Chondrocyte (in vitro differentiated cells): ENCODE measurements at places on chromosomes 2 and 18.

DNA sequence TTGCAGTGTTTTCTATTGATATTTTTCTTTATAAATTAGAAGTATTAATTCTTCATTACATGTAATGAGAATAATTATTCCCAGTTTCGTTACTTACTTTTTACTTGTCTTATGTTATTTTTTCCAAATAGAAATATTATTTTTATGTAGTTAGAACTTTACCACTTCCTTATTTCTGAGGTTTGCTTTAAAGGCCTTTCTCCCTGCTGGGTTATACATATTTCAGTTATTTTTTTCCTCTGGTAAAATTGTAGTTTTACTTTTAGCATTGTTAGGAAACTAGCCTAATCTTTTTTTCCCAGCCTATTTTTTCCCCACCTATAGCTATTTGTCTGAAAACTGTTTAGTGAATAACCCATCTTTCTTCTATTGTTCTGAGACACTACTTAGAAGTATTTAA lies 17.1 kb downstream of the RNF144A start:
- peaks cover 20% of the 10 kb centered on the region for H3K4me1 ChIP-seq
- no peaks in the 10 kb centered on the region for H3K27me3 ChIP-seq
- H3K36me3 ChIP-seq = peaks cover 3% of the 10 kb centered on the region
- no peak overlapping the region for H3K4me3 ChIP-seq
- DNase-seq = no peak
- no peak overlapping the region for H3K27ac ChIP-seq

- no peaks in the 10 kb centered on the region for H3K36me3 ChIP-seq
- H3K27me3 ChIP-seq = no peaks in the 10 kb centered on the region
- H3K4me1 ChIP-seq = no peaks in the 10 kb centered on the region
- no peak for DNase-seq
Measured at GRCh38 chr18:14941792-14942191, 193.8 kb downstream of the ANKRD30B start.

- no peaks in the 10 kb centered on the region for H3K27me3 ChIP-seq
- peaks cover 11% of the 10 kb centered on the region for H3K4me1 ChIP-seq
- H3K27ac ChIP-seq = peak overlapping the region; percentile 37
- no peaks in the 10 kb centered on the region for H3K36me3 ChIP-seq
- H3K4me3 ChIP-seq = no peak overlapping the region
Measured at GRCh38 chr2:143622106-143622505, 492.9 kb downstream of the ARHGAP15 start.

GRCh38 chr2:64975232-64975821 lies 13.9 kb upstream of the SLC1A4 start:
- peak overlapping the region; percentile 84 for H3K27ac ChIP-seq
- H3K27me3 ChIP-seq = no peaks in the 10 kb centered on the region
- no peaks in the 10 kb centered on the region for H3K36me3 ChIP-seq
- peaks cover 61% of the 10 kb centered on the region for H3K4me1 ChIP-seq
- peak overlapping the region; percentile 22 for H3K4me3 ChIP-seq

DNA sequence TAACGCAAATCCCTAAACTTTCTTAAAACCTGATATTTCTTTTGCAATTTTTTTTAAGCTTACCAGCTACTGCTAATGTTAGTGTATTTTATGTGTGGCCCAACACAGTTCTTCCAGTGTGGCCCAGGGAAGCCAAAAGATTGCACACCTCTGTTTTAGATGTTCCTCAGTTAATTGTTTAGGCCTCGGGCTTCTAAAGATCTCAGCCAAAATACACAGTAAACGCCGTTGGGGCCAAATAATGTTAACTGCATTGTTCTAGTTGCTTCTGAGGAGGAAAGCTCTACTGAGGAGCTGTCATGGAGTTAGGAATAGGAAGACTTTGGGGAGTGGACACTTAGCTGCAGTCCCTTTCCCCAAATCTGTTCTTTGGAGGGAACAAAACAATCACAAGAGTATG lies 2.0 kb downstream of the HSPE1 start:
- H3K4me3 ChIP-seq = peak overlapping the region; percentile 14
- H3K27ac ChIP-seq = peak overlapping the region; percentile 24
- H3K36me3 ChIP-seq = peaks cover 5% of the 10 kb centered on the region
- no peak for DNase-seq

- no peaks in the 10 kb centered on the region for H3K27me3 ChIP-seq
- peak overlapping the region; percentile 73 for H3K27ac ChIP-seq
- DNase-seq = no peak
Measured at GRCh38 chr2:200310545-200310971, 4.1 kb downstream of the SPATS2L start.

- H3K27me3 ChIP-seq = no peaks in the 10 kb centered on the region
- peaks cover 5% of the 10 kb centered on the region for H3K36me3 ChIP-seq
- no peak overlapping the region for H3K27ac ChIP-seq
- no peak for DNase-seq
Measured at GRCh38 chr2:147913701-147914480, 69.1 kb downstream of the ACVR2A start.

DNA sequence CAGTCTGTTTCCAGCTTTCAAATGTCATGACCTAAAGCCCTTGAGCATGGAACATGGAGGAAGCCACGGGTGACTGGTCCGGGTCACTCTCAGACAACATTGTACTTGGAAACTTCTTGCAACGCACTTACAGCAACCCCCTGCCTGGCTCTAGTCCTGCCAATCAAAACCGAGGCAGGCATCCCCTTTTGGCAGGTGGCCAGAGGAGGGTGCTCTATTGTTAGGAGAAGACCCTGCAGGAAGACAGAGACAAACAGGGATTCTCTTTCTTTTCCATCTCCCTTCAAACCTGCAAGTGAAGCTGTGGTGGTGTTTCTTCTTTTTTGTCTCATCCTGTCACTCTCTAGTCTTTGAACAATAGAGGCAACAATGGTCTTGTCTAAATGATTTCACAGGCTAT lies 667.2 kb downstream of the ZEB2 start:
- DNase-seq = no peak
- H3K27ac ChIP-seq = no peak overlapping the region
- no peaks in the 10 kb centered on the region for H3K4me1 ChIP-seq
- no peaks in the 10 kb centered on the region for H3K27me3 ChIP-seq
- no peaks in the 10 kb centered on the region for H3K36me3 ChIP-seq
- H3K4me3 ChIP-seq = no peak overlapping the region

GRCh38 chr18:24616653-24617052 lies 156.2 kb downstream of the HRH4 start:
- no peak overlapping the region for H3K27ac ChIP-seq
- no peaks in the 10 kb centered on the region for H3K36me3 ChIP-seq
- no peaks in the 10 kb centered on the region for H3K27me3 ChIP-seq

DNA sequence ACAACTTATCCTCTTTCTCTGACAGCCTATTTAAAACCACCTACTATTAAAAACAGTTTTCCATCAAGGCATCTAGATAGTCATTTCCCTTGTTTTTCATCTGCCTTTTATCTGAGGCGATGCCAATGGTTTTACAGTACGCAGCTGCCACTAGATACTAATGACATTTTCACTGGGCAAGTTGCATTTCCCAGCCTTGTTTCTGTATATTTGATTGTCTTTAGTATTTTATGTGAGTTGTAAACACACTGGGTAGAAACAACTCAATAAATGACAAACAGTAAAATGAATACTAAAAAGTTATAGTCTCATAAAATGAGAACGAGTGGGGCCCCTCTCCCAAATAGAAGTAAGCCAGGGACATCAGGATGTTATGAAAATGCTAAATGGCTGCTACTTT lies 8.9 kb upstream of the DARS1 start:
- no peak for DNase-seq
- peaks cover 1% of the 10 kb centered on the region for H3K36me3 ChIP-seq
- no peak overlapping the region for H3K27ac ChIP-seq
- H3K4me1 ChIP-seq = no peaks in the 10 kb centered on the region
- no peaks in the 10 kb centered on the region for H3K27me3 ChIP-seq

DNA sequence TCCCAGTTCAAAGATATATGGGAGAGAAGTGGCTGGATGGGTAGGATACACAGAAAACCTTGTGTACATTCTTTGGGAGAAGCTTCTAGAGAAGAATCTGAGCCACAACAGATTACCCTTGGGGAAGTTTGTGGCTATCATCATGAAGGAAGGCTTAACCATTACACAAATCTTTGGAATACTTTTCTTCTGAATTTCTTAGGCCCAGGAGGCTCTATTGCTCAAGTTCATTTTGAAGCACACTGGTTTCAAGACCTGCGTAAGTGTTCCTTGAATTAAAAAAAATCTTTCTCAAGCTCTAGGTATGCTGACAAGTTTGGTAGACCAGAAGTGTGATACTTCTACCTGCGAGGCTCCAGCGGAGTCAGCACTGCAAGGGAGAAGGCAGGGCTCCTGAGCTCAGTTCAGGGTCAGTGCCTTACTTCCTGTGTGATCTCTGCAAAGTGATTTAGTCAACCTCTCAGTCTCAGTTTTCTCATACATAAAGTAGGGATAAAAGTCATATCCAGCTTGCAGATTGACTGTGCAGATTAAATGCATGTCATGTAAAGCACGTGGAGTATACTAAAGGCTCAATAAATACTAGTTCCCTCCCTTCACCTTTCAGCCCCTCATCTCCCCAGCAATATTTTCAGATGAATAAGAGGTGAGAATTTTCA lies 438.6 kb downstream of the DLGAP1 start:
- no peaks in the 10 kb centered on the region for H3K27me3 ChIP-seq
- no peak overlapping the region for H3K27ac ChIP-seq
- no peaks in the 10 kb centered on the region for H3K4me1 ChIP-seq
- no peak overlapping the region for H3K4me3 ChIP-seq
